ENCODE measurements at places on chromosomes 1 and 21. TPM values are rescaled to one million over a fixed set of nuclear protein-coding genes. Genes with fewer than 3 reads are reported as not detected.
A peak's percentile ranks its signal among the peaks of the same experiment; 100 is the strongest.

DNA sequence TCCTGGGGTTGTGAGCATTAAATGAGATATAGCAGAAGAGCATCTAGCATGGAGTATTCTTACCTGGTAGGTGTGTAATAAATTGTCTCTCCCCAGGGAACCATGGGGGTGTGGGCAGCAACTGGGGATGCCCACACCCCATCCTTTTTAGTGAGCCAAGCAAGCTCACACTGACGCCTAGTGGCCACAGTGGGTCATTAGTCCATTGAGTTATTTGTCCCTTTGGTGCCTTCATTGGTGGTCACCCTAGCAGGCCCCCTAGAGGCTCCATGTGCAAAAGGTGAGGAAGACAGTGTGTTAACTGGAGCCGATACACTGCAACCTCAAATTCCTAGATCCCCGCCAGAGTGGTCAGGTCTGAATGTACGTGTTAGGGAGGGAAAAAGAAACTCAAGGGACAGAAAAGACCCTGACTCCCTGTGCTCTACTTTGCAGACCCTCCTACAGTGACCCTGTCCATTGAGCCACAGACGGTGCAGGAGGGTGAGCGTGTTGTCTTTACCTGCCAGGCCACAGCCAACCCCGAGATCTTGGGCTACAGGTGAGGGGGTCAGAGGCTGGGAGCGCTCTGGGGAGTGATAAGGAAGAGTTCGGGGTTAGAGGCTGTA lies 93.3 kb upstream of the CD1D start:
- DNase-seq = peak; percentile 69

Gene CLEC20A
- total RNA-seq = not detected

GRCh38 chr21:46661211-46661625 lies 25.7 kb downstream of the PRMT2 start:
- peak; percentile 55 for DNase-seq

DNA sequence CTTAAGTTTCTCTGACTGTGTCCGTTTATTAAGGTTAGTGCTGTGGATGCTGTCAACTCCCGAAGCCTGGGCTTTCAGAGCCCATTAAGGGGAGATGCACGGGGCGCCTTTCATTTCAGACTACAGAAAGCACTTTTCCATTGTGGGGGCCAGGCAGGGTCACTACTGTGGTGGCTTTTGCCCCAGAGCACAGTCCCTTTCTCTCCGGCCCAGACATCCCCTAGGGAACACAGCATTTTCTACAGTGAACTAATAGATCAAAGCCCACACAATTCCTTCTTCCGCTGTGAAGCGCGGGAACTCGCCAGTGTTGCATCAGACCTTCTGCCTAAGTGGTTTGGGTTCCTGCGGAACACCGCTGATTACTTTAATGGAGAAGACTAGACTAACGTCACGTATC lies 26.8 kb upstream of the MAP1LC3C start:
- no peak for DNase-seq

GRCh38 chr1:103365860-103366569 lies 159.5 kb upstream of the RNPC3 start:
- no peak for DNase-seq

Gene C1orf115
- not detected for total RNA-seq

DNA sequence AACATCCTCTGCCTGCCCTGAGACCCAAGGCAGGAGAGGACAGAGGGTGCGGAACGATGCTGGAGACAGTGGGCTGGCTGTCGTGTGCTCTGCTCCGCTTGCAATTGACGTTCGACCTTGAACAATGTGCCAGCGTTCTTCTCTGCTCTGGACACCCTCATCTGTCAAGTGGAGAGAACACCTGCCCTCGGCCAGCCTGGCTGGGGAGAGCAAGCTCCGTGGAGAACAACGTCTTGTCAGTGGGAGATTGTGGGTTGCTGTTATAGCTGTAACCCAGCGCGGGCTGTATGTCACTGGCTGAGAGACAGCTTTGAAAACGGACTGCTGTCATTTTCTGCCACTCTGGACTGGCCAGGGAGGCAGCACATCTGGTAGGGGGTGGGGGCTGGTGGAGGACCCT lies 14.7 kb downstream of the KIAA1614 start:
- DNase-seq = no peak

Gene TNFRSF14
- total RNA-seq = 18.9 TPM

Gene C1orf53
- total RNA-seq = 2.4 TPM

Gene SPRR2B
- total RNA-seq = not detected

- no peak for DNase-seq
These were observed 31.6 kb upstream of the PDE9A start for GRCh38 chr21:42621819-42622177.

DNA sequence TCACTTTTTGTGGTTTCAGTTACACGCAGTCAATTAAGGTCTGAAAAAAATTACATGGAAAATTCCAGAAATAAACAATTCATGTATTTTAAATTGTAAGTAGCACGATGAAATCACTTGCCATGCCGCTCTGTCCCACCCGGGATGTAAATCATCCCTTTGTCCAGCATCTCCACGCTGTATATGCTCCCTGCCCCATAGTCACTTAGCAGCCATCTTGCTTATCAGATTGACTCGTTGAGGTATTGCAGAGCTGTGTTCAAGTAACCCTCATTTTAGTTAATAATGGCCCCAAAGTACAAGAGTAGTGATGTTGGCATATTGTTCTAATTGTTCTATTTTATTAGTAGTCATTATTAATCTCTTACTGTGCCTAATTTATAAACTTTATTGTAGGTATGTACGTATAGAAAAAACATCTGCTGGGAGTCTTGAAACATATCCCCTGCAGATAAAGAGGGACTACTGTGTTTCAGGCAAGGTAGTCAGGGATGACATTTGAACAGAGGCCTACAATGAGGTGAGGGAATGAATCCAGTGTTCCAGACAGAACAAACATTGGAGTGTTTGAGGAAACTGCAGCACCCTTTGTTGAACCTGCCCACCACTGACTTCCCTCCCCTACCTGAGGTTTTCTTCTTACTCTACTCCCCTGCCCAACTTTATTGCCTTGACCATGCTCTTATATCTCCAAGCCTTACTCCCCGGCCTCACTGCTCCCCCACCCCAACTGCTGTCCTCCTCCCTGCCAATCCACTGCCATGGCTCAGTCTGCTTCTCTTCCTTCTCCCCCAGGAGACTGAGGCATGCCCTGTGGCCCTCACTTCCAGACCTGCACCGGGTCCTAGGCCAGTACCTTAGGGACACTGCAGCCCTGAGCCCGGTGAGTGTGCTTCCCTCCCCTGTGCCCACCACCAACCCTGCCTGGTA lies 7.1 kb upstream of the CDC20 start:
- DNase-seq = no peak

Gene FMOD
- not detected for total RNA-seq

- no peak for DNase-seq
These were observed 71.4 kb downstream of the UCK2 start for GRCh38 chr1:165898837-165899236.

GRCh38 chr21:28799926-28800325 lies 192.8 kb downstream of the LTN1 start:
- DNase-seq = no peak

DNA sequence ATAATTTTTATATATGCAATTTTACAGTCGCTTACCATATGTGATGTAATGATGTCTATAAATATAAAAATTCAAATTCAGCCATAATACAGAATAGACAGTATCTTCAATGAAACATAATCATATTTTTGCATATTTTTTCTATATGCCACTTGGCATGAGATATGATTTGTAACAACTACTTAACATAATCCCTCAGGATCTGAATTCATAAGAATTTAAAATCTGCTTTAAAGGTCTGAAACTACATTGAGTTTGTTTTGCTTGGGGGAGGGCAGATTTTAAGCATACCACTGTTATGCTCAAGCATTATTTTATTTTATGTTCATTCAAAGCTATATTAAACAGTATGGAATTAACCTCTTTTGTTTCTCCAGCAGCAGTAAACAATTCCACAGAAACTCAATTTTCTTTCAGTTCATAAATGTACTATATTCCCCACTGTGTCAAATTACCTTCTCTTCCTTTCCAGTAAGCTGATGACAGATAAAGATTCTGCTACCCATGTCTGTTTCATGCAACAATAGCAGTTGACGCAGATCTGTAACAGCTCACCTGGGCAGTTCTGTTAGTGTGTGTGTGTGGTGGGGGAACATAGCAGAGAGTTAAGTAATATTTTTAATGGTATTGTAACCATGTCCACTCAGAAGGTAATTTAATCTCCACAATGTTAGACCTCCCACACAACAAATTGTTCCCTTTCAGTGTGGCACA lies 224.8 kb downstream of the NTNG1 start:
- DNase-seq = no peak

DNA sequence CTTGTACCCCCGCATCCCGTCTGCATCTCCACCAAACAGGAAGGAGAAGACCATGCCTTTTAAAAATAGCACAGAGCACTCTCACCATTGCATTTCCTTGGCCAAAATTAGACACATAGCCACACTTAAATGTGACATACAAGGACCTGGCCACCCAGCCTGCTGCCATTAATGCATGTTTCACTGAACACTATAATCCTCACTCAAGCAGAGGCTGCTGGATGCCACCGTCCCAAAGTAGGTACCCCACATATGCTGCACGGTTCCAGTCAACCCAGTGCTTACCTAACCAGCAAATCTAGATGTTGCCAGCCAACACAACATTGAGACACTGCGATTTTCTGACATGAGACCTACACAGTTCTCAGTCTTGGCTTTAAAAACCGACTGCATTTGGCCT lies 107.7 kb downstream of the ADSS2 start:
- no peak for DNase-seq

DNA sequence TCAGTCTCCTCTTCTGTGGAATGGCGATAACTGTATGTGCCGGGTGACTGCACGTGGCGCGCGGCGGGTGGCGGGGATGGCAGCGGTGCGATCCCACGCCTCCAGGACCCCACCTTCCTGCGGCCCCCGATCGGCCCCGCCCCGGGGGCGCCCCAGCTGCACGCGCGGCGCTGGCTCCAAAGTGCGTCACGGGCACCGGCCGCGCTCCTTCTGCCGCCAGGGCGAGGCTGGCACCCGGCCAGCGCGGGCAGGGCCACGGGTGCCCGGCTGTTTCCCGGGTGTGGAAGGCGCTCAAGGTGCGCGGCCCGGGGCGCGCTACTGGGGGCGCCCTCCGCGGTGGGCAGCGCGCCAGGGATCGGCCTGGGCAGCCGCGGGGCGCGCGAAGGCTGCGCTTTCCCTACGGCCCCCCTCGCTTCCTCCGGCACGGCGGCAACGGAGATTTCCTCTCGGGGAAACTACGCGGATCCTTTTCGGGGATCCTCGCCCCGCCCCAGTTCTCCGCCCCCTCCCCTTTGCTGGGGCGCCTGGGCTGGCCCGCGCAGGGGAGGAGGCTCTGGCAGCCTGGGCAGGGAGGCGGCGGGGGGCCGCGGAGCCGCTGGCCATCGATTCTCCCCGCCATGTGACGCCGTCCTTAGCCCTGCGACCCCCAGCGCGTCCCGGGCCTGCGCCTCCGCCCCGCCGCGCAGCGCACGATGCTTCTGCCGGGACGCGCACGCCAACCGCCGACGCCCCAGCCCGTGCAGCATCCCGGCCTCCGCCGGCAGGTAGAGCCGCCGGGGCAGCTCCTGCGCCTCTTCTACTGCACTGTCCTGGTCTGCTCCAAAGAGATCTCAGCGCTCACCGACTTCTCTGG lies at the start of gene EVA1C:
EVA1C (plus strand) TSS at position 545 of the 853 bp plus-strand sequence; CDS start at position 693, 148 bp downstream.
- no peak for DNase-seq

Gene S100A2
- not detected for total RNA-seq

Gene ELAVL4
- not detected for total RNA-seq

DNA sequence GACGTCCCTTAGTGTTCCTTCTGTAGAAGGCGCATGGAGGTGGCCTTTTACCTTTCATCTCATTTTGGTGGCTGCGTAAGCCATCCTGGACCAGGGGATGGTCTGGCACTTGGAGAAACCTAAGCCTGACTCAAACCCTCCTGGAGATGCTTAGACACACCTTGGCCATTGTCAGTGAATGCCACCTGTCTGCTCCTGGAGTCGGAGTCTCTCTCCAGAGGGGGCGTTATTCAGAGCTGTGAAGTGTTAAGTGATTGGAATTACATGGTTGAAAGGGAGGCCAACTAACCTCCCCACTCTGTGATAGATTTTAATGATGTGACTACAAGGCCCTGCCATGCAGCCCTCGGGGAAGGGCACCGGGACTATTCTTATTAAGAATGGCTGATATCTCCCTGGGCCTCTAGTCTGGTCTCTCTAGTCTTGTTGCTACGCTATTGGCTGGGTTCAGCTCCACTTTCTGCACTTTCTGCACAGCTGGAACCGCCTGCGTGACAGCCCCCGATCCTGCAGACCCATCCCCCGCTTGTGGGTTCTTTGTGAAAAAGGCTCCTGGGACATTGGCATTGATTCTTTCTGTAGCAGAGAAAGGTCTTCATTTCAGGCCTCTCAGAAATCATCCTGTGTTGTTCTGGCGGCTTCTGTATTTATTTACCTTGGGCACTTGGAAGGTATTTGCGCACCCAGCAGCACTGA lies 4.2 kb downstream of the RASSF5 start:
- no peak for DNase-seq

- no peak for DNase-seq
These were observed 26.5 kb downstream of the C1orf116 start for GRCh38 chr1:207006083-207006482.

DNA sequence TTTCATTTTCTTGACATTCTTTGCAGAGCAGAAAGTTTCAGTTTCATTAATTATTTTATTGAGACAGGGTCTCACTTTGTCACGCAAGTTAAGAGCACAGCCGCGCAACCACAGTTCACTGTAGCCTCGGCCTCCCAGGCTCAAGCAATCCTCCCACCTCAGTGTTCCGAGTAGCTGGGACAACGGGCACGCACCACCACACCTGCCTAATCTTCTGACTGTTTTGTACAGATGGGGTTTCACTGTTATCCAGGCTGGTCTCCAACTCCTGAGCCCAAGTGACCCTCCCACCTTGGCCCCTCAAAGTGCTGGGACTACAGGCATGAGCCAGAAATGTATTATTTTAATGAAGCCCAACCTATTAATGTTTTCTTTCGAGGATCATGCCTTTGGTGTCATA lies 3.0 kb upstream of the SPATC1L start:
- no peak for DNase-seq

DNA sequence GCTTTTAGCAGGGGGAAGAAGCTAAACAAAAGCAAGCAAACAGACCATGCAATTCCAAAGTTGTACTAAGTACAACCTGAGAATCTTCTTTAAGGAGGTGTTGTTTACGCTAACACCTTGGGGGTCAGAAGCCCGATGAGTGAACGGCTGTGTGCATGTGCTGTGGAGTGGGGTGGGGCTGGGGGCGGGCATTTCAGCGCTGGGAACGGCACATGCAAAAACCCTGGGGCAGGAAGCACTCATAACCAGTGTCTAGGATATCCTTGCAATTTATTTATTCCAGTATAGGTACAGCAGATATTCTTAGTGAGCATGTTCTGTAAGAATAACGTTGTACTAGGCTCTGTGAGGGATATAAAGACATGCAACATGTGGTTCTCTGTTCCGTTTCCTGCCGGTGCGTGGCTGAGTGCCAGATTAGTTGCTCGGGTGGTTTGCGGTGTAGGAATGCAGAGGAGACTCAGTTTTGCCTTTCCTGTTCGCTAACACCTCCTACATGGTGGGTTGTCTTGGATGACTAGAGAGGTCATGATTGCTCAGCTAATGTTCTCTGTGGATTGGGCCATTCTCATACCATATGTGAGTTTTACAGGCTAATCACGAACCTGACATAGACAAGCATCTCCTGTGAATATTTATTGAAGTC lies 3.7 kb downstream of the FASLG start:
- DNase-seq = peak; percentile 7

- DNase-seq = no peak
These were observed 24.9 kb upstream of the ENO1 start for GRCh38 chr1:8903410-8903809.

GRCh38 chr1:80962564-80962963 lies 838.2 kb upstream of the ADGRL2 start:
- DNase-seq = no peak
